Transverse colon (tissue), 4 donors: ENCODE measurements at places on chromosomes 5 and 9.

DNA sequence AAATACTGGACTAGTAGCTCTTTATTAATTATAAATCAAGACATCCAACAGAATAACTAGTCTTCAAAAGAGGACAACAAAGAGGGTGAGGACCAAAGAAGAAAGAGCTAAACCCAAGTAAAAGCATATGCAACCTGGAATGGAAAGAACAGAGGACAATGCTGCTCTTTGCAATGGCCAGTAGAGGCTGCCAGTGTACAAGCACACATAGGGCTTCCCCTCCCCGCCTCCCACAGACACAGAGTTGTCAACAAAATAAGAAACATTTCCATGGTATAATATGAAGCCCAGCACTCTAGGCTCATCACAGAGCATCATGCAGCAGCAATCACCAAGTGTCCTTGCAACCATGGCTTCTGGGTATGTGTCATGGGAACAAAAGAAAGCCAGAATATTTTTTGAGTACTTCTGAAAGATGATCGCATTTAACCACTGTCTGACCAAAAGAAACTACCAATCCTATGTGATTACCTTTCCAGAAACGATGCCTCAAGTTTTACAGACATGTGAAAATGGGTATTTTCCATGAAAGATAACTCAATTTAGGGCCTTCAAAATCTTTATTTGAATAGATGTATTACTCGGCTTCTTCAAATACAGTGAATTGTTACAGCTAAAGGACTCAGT is 58.1 kb downstream of the RFX3 start:
- DNase-seq: peak; percentile 47

DNA sequence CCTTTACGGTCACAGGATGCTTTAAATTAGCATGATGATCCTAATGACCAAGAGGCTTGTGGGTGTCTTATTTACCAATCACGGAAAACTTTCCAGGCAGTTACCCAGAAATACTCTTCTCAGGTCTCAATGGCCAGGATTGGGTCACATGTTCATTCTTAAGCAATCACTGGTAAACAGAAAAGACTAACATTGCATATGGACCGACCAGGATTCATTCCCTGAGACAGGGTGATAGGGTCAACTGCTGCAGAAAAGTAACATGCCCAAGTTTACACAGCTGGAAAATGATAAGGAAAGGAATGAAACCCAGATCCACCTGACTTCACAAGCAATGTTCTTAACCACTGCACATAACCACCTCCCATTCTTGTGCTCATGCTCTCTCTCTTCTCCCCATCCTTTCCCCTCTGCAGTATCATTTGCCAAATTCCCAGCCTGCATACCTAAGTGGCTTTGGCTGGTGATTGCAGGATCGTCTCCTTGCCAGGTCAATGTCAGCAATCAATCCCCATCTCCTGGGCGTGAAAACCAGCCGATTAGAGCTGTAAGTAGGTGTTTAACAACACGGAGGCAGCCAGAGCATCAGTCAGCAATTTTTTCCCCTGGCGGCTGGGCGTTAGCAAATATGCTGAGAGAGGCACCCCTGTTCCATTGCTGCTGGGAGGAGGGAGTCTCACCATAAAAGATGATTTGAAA is 219.4 kb downstream of the NMUR2 start:
- DNase-seq: no peak

DNA sequence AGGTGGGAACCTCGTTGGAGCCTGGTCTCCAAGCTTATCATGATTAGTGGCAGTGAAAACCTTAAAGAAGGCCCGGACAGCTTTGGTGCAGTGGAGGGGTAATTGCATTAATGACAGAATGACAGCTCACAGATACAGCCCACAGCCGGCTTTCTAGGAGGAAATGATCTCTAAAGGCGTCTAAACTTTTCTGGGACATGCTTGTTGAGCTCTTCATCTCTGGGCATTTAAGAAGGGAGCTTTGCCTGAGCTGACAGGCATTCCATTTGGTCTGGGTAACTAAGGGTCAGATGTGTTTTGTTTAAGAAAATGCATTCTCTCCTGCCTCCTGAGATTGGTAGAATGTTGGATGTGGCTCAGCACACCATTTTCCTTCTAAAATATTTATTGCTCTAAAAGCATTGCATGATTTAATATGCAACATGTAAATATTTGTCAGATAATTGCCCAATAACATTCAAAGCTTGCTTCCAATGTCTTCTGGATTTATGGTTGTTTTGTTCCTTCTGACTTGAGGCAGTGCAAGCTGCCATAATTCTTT is 4.0 kb downstream of the ANKRD33B start:
- DNase-seq: no peak

DNA sequence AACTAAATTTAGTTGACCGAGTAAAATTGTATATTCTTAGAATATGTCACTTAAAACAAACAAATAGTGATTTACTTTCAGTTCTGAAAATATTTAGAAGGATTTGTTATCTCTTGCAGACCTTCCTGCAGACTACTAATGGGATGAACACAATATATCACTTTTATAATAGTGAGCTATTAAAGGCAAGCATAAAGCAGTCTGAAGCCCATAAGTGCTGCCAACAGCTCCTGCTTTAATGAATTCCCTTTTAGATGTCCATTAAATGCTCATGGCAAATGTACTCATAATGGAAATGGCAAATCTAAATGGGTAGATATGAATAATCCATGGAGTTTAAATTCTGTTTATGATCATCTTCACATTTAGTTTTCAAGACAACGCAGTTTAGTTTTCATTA is 170.2 kb downstream of the RANBP17 start:
- no peak for DNase-seq

GRCh38 chr5:176474476-176474875 is 26.3 kb downstream of the FAF2 start:
- no peak for DNase-seq

GRCh38 chr9:19665146-19665863 is 123.5 kb downstream of the SLC24A2 start:
- no peak for DNase-seq

DNA sequence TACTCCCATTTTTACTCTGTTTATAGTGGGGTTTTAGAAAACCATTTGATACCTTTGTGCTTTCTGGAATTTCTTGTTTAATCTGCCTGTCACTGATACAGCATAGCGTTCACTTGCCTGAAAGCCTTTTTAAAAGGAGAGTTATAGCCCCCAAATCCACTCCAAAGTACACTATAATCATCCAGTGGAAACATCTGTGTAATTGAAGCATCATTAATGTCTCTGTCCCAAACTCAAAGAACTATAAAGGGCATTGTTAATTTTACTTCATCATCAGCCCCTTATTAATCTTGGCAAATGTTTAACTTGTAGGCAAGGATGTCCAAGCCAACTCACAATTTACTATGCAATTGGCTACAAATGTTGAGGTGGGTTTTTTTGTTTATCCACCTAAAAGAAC is 64.3 kb downstream of the TMEM252 start:
- no peak for DNase-seq

GRCh38 chr9:18976709-18977531 is 56.1 kb downstream of the SAXO1 start:
- no peak for DNase-seq

- DNase-seq: no peak
Measured at GRCh38 chr5:154117930-154118329, 72.6 kb upstream of the GALNT10 start.

- no peak for DNase-seq
Measured at GRCh38 chr9:21770871-21771560, 31.4 kb upstream of the MTAP start.

DNA sequence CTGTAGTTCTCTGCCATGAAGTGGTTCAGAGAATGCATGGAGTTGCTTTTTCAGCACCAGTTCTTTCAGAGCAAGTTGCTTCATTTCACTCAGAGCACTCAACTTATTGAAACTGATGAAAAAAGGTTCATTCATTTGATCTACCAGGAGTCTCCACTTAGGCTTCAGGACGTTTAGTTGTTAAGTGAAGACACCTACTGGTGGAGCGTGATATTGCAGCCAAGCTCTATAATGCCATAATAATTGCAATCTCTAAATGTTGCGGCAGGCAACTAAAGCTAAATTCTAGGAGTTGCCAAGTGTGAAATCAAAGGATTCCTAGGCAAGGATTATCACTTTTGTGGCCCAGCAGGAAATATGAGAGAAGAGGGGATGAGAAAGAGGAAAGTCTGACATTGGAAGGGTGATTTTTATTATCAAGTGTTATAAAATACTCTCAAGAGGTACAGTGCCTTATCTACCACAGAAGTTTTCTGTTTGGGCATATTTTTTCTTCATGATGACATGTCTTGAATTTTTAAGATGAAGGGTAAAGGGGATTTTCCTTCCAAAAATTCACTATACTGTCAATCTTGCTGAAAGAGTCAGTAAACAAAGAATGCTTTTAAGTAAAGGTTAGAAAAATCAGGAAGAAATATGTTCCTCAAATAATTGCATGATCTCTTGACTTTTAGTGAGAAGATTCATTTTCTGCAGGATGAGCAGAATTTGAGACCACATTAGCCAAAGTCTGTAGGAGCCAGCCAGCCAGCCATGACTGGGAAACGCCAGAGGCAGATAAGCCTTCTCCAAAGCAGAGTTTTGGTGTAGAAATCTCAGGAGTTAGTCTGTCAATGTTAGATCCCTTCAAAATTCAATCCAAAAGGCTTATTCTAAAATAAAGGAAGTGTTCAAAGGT is 83.4 kb downstream of the SH3PXD2B start:
- no peak for DNase-seq

DNA sequence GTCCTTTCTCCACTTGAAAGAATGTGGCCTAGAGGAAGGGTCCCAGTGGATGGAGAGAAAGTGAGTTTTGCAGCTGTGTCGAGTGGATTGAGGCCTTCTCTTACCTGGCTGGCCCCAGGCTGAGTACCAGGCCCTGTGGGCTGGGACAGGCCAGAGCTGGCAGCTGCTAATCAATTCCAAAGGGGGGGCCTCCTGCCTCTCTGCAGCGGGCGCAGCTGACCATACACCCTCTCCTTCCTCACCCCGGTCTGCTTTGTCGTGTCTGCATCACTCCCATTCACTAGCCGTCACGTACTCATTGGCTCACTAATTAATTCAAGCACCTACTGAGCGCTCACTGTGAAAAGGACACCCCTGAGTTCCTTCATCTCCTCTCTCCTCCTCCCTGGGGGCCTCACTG is 58.4 kb upstream of the PITX1 start:
- no peak for DNase-seq

DNA sequence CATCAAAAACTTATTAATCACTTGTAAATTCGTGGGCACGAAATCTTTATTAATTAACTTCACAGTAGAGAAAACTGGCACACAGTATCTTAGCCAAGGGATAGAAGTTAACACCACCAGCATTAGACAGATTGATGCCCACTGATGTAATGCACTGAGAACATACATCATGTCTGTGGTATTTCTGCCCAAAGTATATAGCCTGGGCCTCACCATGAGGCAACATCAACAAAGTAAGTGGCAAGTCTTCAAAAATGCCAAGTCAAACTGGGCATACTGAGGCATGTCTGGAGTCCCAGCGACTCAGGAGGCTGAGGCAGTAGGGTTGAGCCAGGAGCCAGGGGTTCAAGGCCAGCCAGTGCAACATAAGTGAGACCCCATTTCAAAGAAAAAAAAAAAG is 79.5 kb downstream of the GLIS3 start:
- no peak for DNase-seq

- no peak for DNase-seq
Measured at GRCh38 chr5:66410122-66410521, 186.1 kb upstream of the MAST4 start.
